Aorta (tissue), 5 donors: ENCODE measurements at places on chromosomes 16 and 17. TPM values are rescaled to one million over a fixed set of nuclear protein-coding genes. Genes with fewer than 3 reads are reported as not detected.

GRCh38 chr17:74843352-74843627 lies 16.4 kb downstream of the GRIN2C start:
- no peak for DNase-seq

RDM1 gene
- not detected for total RNA-seq

PLD6 gene
- total RNA-seq, result 1.3 TPM

GRCh38 chr17:47692895-47693730 lies 848 bp upstream of the TBKBP1 start:
- DNase-seq, result no peak

DNA sequence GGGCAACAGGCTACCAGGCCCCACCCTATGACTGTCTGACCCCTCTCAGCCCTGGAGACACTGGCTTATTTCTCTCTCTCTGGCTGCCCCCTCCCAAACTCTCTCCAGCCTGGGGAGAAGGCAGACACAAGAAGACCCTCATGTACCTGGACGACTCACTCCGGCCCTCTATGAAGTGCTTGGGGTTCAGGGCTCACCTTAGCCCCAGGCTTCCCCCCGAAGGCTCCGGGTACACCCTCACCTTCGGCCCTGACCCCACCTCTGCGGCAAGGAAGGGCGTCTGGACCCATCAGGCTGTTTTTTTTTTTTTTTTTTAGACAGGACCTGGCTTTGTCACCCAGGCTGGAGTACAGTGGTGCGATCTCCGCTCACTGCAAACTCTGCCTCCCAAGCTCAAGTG lies 906 bp upstream of the CARMIL2 start:
- DNase-seq, result peak; percentile 67

TM4SF5 gene
- not detected for total RNA-seq

DNA sequence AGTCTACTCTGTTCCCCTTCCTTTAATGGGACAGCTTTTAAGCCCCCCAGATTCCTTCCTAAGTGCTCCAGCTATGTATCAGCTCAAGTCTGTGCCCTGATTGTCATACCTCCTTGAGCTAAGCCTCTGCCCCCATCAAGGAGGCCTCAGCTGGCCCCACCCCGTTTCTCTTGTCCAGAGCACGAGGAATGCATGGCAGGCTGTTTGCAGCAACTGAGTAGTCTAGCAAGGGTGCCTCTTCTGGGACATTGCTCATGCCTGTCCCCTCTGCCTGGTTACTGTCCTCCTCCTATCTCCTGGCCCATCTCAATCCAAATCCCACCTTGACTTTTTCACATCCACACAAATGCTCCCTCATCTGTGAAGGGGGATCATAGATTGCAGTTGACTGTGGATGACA lies 27.8 kb upstream of the TMEM220 start:
- no peak for DNase-seq

- no peak for DNase-seq
Measured at GRCh38 chr17:27569257-27569722, 61.7 kb upstream of the LGALS9 start.

PDILT gene
- total RNA-seq, result not detected
